ENCODE measurements at places on chromosomes 1 and 21.
A peak's percentile ranks its signal among the peaks of the same experiment; 100 is the strongest.

GRCh38 chr1:117166076-117166475 lies 44.5 kb upstream of the TRIM45 start:
- no peak for DNase-seq

GRCh38 chr21:45253633-45254459 lies 33.8 kb downstream of the POFUT2 start:
- no peak for DNase-seq

DNA sequence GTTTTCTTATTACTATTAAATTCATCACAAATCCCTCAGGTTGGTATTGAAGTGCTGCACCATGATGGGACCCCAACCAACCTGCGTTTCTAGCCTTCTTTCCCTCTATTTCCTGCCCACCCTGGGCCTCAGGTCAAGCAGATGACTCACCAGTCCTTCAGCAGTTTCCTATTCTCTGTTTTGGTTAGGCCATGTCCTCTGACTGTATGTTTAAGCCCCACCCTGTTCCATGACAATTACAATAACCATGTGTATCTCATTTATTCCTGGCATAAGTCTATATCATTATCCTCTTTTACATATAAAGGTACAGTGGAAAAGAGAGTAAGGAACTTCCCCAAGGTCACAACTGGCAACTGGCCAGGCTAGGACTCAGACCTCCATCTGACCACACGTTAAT lies 5.3 kb upstream of the FAM78B start:
- no peak for DNase-seq

DNA sequence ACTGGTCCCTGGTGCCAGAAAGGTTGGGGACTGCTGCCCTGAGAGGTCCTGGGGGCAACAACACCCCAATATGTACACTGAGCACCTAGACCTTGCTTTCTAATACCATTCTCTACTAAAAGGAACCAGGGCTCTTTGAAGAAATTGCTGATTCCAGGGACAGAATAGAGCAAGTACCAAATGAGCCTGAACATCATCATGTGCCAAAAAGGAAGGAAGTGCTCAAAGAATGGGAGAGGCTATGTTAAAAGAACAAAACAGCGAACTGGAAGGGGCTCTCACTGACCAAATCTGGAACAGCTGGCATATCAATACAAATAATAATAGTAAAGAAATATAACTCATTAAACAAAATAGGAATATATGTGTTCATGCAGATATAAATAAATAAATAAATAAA lies 50.8 kb downstream of the PIK3R3 start:
- DNase-seq, result no peak

- no peak for DNase-seq
Observed at GRCh38 chr1:17176306-17177061, 28.4 kb upstream of the PADI1 start.

- DNase-seq, result no peak
Observed at GRCh38 chr1:183116416-183116815, 69.6 kb upstream of the LAMC2 start.

- DNase-seq, result no peak
Observed at GRCh38 chr1:231107600-231108326, 54.1 kb upstream of the TRIM67 start.

DNA sequence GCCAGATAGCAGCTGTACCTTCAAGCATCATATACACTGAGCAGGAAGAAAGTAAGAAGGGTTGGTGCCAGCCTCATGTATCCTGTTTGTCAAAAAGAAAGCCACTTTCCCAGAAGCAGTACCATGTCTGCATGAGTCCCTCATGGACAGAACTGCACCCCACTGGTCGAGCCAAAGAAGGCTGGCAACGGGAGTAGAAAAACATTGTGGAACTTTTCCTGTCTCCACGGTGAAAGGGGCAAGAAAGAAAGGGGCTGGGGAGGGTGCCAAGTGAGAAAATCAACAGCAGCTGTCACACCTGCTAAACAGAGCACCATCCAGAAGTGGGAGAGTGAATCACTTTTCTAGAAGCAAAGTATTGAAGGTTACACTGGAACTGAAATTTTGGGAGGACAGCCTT lies 621.7 kb downstream of the LMO4 start:
- DNase-seq, result no peak

DNA sequence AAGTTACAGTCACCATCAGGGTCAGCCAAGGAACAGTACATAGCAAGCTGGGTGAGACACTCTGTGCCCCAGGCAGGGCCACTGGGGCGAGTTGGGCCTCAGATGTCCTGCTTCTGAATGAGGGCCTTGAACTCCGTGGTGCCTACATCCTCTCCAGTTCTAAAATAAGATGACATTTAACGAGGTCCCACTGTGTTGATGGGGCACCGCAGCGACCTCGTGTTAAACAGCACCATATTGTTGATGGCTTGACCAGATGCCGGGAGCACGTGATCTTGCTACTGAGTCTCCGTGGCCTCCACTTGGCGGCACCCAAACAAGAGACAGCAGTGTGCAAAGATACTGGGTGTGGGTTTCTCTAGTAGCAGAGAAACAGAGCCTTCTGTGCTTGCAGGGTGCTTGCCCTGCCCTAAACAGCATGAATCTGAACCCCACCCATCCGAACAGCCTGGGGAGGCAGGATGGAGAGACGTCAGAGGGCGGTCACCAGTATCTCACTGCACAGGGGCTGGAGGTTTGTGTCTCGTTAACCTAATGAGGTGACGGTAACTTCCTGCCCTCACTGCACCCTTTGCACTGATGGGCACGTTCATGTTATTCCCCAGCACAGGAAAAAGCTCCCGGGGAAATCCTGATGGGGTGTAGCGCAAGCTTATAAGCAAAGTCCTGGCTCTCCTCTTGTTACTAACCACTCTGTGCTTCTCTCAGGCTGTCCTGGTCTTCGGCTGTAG lies 324.4 kb downstream of the AJAP1 start:
- no peak for DNase-seq

DNA sequence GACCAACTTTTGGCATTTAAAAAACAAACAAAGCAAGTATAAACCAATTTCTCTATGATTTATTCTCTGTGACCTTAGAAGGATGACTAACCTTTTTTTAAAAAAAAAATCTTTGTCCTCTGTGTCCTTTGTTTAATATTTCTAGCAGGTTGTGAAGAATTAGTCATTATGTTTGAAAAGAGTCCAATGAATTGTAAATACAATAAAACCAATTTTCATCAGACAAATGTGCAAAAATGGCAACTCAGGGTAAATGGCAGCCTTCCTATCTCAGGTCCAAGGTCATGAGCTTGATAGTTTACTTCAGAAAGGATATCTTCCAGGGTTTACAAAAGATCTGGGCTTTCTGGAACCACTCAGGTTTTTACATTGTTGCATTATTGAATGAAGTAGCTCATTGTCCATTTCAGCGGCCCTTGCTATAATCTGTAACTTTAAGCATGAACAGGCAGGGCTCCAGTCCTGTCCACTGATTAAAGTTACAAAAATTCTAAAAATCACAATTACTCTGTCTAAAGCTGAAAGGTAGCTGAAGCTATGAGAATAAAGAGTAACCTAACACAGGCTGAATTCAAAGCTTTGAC lies 11.7 kb upstream of the MAP3K21 start:
- no peak for DNase-seq

DNA sequence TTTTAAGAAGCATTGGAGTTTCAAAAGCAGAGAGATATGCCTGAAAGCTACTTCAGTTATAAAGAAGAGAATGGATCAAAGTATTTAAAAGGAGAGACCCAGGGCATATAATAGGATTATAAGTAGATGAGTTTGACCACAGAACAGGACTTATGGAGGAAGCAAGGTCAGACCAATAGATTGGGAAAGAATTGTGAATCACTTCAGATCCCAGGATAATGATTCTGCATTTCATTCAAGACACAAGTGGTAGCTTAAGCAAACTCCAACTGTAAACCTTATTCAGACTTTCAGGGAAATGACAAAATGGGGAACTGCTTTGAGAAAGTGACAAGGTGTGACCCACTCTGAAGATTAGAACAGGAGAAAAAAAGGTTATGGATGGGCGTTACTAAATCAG lies 18.9 kb upstream of the OR10J5 start:
- DNase-seq, result no peak

GRCh38 chr1:157286646-157287420 lies 148.6 kb upstream of the ETV3 start:
- no peak for DNase-seq

DNA sequence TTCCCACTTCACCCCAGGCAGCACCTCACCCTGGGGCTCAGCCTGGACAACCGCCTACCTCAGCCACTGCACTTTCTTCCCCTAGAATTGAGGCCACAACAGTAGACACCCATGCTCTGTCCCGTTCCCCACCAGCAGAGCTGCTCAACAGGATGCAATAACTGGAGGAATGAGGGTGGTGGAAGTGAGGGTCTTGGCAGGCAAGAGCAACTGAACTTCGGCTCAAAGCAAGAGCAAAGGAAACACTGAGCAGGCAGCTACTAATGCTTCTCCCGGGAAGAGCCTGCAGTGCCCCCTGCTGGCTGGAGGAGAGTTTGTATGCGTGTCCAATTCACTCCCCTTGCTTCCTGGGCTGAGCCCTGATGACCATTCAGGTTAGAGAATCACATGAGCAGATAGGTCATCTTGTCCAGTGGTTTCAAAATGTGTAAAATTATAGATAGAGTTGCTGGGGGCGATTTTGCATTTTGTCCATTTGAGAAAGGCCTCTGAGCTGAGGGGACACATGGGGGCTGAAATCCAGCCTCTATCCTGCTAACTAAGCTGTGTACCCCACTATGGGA lies 13.9 kb downstream of the NT5C1A start:
- peak; percentile 78 for DNase-seq

DNA sequence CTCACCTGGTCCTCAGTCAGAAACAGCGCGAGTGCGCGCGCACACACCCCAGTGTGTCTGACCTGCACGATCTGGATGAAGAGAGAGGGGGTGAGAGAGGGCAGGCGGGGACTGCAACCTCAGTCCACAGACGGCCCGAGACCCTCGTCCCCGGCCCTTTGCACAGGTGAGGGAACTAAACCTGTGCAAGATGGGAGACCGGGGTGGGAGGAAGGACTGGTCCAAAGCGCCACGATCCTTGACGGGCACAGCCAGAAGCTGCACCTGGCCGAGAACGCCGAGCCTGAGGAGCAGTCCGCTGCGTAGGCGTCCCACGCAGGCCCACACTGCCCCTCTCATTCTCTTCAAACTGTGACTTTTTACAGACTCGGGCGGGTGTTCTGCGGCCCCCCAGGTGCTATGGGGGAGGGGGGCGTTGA lies 519 bp upstream of the IQCC start:
- DNase-seq, result no peak

GRCh38 chr1:201745023-201745422 lies 83.9 kb upstream of the IPO9 start:
- no peak for DNase-seq

DNA sequence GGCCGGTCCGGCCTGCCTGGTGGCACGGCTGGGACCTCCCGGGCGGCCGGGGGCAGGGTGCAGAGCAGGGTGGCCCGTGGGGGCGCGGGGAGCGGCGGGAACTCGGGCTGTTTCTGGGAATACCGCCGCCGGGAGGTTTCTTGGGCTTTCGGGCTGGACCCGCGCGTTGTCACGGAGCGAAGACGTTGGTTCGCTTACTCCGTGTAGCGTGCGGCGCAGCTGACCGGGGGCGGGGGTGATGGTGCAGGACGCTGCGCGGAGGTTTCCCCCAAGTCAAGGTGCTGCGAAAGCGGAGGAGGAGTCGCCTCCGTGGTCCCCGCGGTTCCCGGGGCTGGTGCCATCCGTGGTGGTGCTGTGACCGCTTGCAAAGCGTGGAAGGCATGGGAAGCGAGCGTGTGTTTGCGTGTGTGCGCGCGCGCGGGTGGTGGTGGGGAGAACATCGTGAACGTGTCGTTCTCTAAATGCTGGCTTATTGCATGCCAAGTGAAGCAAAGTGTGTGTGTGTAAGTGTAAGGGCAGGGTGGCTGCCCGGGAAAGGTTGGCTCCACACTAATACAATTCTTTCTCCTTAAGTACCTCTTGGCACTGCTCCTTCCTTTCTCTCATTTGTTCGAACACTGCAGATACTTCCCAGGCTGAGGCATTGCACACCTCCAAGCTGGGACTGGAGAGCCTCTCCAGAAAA lies 1.1 kb downstream of the RYR2 start:
- DNase-seq, result no peak

DNA sequence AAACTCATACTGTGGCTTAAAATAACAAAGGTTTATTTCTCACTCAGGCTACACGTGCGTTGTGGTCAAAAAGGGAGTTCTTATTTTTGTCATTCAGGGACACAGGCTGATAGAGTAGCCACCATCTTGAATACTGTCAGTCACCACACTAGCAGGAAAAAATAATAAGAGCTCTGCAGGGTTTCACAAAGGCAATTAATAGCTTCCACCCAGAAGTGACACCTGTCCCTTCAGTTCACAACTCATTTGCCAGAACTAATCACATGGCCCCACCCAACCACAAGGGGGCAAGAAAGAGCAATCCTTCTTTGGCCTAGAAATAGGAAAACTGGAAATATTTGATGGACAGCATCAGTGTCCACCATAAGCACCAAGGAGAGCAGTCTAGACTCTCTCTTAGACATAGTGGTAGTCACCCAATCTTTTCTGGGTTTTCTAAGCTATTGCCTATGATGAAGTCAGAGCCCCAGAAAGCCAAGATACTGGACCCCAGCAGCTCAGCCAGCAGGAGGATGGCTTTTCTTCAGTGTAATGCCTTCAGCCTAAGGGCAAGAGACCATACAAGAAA lies 8.2 kb downstream of the HAPLN2 start:
- DNase-seq, result no peak

GRCh38 chr1:64864018-64864940 lies 102.1 kb downstream of the JAK1 start:
- DNase-seq, result no peak

- DNase-seq, result no peak
Observed at GRCh38 chr1:1883092-1883873, 7.6 kb downstream of the GNB1 start.

DNA sequence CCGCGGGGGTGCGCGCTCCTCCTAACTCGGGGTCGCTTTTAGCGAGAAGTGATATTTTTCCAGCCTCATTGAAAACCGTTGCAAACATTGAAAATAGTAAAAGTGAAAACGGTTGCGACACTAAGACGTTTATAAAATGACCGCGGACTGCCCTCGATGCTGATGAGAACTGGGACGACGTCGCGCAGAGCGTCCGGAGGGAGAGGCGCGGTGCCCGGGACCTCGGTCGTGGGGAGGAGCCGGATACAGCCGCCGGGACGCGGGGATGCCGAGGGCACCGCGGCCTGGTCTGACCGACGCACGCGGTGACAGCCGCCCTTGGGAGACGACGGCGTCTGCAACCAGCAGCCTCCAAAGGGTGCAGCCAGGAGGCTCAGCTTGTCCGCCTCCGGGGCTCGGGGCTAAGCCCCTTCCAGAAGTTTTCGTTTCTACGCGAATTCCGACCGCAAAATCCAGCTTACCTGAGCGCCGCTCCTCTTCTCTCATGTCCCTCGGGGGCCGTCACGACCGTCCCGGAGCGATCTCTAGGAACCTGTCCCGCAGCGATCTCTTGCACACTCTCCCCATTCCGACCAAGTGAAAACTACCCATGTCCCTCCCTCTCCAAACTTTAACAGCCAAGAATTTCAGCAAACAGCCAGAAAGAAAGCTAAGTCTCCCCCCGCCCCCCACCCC lies 144.4 kb upstream of the ETS2 start:
- no peak for DNase-seq

DNA sequence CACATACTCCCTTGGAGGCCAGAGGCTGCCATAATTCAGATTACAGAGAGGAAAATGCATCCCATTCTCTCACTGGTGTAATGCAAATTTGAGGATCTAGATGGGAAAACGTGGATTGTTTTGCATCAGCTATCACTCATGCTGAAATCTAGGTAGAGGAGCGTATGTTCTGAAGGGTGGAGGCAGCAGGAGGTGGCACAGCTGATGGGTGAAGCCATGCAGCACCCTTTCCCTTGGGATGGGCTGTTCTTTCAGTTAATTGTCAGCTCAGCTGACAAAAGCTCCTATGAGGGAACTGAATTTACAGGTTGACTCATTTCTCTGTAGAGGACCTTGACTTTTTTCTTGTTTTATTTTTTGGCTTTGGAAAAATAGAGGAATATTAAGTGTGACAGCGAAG lies 41.8 kb downstream of the CAMTA1 start:
- no peak for DNase-seq

Measured in NT2/D1 (cell line).